ENCODE measurements at places on chromosomes 7 and 10.
A peak's percentile ranks its signal among the peaks of the same experiment; 100 is the strongest.

DNA sequence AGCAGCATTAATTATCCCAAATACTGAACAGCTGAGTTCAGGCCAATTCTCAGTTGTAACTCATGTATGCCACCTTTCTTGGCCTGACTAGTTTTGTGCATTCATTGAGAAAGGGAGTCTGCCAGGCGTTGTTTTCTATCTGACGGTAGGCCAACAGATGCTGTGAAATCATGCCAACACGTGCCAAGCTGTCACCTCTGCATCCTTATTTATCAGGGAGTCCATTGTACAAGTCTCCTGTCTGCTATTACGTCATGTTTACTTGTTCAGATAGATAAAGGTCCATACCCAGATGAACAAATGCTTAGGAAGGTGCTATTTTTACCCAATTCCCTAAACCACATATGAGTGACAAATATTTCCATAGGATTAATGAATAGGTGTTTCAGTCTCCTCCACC is 127.2 kb upstream of the CDK6 start:
- no peak for DNase-seq

DNA sequence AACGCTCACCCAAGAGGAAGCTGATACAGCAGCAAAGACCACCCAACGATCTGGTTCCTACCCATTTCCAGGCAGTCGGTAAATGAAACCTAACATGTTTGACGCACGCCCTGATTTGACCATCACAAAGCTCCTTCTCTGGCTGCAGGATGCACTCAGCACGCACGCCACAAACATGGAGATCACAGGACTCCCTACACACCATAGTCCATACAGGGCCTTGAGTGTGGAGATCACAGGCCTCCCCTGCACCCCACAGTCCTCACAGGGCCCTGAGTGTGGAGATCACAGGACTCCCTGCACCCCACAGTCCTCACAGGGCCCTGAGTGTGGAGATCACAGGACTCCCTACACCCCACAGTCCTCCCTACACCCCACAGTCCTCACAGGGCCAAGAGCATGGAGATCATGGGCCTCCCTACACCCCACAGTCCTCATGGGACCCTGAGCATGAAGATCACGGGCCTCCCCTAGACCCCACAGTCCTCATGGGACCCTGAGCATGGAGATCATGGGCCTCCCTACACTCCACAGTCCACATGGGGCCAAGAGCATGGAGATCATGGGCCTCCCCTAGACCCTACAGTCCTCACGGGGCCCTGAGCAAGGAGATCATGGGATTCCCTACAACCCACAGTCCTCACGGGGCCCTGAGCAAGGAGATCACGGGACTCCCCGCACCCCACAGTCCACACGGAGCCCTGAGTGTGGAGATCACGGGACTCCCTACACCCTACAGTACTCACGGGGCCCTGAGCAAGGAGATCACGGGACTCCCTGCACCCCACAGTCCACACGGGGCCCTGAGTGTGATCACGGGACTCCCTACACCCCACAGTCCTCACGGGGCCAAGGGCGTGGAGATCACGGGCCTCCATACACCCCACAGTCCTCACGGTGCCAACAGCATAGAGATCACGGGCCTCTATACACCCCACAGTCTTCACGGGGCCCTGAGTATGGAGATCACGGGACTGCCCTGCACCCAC is 409.2 kb downstream of the DNAJB6 start:
- DNase-seq = no peak

DNA sequence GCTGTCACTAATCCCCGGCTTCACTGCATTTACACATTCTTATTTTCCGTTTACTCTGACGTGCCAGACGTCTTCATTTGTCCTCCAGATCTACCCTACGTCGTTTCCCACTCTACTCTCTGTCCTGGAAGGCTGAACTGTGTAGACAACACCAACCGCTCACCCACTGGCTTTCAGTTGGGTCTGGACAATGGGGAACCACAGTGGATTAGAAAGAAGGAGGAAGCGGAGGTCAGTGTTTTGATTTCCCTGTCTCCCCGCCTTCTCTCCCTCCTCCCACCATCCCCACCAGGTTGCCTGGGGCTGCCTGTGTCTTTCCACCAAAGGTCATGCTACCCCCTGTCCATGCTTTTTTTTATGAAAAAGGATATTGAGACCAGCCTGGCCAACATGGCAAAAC is 14.0 kb upstream of the CTBP2 start:
- no peak for DNase-seq

GRCh38 chr7:80748363-80749042 is 110.1 kb downstream of the CD36 start:
- no peak for DNase-seq

- DNase-seq = no peak
These were observed 59.1 kb downstream of the CXCL12 start for GRCh38 chr10:44325596-44326307.

DNA sequence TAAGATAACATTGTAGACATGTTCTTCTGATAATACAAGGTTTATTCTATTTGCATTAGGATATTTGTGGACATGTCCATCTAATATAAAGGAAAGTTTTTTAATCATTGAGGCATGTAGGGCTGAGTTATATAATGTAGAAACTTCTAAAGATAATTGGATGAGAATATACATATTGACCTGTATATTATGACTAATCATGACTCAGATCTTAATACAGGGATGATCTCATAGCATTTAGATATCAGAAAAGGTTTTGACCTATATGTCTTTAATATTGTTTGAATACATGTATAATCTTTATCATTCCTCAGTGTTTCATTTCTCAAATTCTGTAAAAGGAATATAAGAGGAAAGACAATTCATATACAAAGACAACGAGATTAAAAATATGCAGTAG is 39.2 kb downstream of the CD36 start:
- DNase-seq = no peak

GRCh38 chr7:67462781-67463191 is 466.2 kb downstream of the TYW1 start:
- DNase-seq = no peak

GRCh38 chr10:32963096-32963495 is 5.1 kb upstream of the ITGB1 start:
- DNase-seq = no peak

GRCh38 chr10:91565226-91565625 is 67.6 kb downstream of the PPP1R3C start:
- DNase-seq = no peak

DNA sequence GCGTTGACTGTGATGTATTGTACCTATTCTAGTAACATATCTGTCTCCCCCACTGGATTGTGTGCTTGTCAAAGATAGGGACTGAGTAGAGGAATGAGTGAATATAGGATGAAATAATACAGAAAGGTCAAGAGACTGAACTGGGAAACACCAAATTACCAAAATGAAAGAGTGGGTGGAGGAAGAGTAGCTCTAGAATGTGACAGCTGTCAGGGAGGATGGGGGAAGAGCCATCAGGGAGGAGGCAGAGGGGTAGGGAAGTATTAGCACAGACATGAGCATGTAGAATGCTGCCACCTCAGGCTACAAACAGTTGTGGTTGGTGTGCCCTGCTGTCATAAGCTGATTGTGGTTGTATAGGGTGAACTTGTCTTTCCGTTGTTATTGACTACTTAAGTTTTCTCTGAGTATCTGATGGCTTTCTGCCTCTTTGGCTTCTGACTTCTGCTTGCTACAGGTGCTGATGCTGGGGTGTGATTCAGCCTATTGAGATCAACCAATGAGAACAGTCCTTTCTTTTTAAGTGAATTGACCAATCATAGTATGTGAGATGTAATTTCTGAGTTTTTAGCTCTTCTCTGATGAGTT is 5.6 kb downstream of the CCSER2 start:
- DNase-seq = no peak

DNA sequence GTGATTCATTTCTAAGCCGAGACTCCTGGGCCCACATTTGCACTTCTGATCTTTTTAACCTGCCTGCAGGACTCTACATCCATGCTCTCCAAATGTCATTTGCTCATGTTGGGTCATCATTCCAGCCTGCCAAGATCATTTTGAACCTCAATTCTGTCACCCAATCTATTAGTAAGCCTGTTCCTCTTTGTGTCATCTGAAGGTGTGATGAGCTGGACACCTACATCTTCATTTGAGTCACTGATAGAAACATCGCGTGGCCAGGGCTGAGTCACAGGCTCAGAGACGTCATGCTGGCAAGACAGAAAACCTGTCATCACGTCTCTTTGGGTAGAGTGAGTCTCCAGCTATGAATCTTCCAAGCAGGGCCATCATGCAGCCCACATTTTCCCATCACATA is 65.3 kb upstream of the SLF2 start:
- DNase-seq = no peak

GRCh38 chr10:122515022-122515424 is 45.5 kb upstream of the DMBT1 start:
- DNase-seq = no peak

- peak; percentile 91 for DNase-seq
These were observed 114.7 kb upstream of the FAM171A1 start for GRCh38 chr10:15485684-15486316.

DNA sequence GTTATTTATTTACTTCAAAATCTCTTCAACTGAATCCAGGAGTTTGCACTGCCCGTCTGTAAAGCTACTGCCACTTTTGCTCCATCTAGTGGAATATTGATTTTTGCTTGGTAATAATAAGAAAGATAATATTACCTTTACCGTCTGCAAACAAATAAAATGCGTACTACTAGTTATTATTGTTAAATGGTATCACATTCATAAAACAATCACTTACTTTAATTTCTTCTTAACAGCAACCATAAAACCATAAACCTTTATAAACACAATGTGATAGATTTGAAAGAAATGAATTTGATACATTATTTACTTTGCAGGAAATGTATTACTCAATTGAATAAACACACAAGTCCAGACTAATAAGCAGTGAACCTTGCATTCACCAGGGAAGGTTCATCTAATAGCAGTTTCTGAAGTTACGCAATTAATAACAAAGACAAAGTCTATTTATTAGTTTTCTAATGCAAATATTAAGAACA is 6.4 kb downstream of the AGMO start:
- no peak for DNase-seq

- no peak for DNase-seq
These were observed 24.4 kb downstream of the DLG5 start for GRCh38 chr10:77902159-77902558.

- no peak for DNase-seq
These were observed 185.6 kb downstream of the PAXIP1 start for GRCh38 chr7:154817224-154817896.

DNA sequence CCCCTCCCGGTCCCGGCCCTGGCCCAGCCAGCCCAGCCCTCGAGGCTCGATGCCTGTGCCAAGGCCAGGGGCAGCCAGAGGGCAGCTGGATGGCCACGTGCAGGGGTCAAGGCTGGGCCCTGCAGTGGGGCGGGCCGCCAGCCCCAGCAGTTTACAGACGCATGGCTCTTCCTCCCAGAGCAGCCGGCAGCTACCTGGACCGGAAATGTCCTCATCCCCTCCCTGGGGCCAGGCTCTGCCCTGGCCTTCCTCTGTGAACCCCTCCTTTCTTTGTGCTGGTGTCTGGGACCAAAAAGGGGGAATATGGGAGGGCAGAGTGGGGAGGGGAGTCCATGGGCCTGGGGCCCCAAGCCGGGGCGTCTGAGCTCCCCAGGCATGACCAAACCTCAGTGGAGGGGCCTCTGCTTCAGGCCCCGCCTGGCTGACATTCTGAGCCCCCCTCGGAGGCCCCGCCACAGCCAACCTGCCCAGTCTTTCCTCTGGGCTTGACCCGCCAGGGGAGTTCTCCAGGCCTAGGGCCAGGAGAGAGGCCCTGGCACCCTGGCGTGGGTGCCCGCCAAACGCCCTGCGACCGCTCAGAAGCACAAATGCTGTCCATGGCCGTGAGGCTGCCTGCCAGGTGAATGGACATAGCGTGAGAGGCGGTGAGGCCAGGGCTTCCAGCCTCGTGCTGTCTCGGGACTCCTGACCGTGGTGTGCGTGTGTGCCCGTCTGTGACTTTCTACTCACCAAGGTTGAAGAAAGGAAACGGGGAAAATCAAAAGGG is 24.7 kb upstream of the AMZ1 start:
- DNase-seq = no peak

- no peak for DNase-seq
These were observed 233.6 kb upstream of the PPP1R3A start for GRCh38 chr7:114152314-114152938.

GRCh38 chr10:106997721-106998120 is 166.8 kb downstream of the SORCS1 start:
- no peak for DNase-seq

GRCh38 chr10:130986846-130987245 is 324.7 kb downstream of the TCERG1L start:
- no peak for DNase-seq

- no peak for DNase-seq
These were observed 64.2 kb upstream of the VWDE start for GRCh38 chr7:12467837-12468236.

DNA sequence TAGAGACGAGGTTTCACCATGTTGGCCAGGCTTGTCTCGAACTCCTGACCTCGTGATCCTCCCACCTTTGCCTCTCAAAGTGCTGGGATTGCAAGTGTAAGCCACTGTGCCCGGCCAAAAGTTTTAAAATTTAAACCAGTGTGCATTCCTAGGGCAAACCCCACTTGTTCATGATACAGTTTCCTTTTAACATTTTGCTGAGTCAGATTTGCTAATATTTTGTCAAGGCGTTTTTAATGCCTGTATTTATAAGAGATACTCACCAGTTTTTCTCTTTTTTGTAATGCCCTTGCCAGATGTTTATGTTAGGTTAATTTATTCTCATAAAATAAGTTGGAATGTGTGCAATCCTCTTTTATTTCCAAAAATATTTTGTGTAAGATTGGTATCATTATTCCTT is 927.4 kb downstream of the DNAJB9 start:
- no peak for DNase-seq

DNA sequence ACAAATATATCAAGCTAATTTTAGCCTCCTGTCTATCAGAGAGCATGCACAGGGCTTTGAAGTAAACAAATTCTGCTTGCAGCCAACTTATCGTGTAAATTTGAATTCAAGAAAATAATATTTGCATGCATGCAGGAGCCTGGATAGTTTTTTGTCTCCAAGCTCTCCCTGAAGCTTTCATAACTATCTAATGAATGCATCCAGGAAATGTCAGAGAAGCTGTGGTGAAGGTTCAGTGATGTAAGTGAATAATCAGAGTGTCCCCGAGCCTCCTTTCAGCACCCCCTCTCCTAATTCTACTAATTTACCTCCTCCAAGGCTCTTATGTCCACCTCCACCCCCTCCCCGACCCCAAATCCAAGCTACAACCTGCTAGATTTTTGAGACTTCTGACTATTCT is 172.0 kb upstream of the ZNF32 start:
- DNase-seq = no peak

DNA sequence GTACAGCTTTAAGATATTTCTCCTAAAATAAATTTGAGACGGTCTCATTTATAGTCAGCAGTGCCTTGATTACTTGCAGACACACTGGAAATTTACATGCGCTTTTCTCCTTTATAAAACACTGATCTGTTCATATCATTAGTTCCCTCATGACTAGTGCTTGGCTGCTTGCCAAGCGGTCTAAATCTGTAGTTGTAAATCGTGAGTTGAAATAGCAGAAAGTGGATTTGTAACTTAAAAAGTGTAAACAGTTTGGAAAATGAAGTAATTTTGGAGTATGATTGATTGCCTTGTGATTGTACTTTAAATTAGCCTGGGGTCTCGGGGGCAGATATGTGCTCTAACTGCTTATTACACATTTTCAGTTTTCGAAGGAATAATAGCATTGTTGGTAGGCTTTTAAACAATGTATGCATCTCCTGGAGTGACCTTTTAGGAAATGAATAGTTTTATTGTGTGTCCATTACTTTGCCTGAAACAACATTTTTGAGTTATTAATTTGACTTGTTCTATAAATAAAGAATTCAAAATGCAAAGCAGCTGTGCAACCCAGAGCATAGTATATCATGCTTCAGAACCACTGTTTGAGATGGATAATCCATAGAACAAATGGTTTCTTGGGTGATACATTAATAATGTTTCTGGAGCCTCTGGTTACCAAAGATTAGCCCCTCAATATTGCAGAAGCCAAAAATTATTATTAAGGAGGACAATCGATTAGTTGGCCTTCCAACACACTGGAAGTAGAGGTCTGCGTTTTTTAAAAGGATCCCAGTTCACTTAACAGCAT is 73.3 kb downstream of the ARID5B start:
- no peak for DNase-seq

Data from stromal cell of bone marrow (primary cell).